ENCODE measurements at places on chromosomes 12 and 14.
A peak's percentile ranks its signal among the peaks of the same experiment; 100 is the strongest.

- DNase-seq = peak; percentile 73
Measured at GRCh38 chr12:40105265-40105514, 691 bp downstream of the SLC2A13 start.

DNA sequence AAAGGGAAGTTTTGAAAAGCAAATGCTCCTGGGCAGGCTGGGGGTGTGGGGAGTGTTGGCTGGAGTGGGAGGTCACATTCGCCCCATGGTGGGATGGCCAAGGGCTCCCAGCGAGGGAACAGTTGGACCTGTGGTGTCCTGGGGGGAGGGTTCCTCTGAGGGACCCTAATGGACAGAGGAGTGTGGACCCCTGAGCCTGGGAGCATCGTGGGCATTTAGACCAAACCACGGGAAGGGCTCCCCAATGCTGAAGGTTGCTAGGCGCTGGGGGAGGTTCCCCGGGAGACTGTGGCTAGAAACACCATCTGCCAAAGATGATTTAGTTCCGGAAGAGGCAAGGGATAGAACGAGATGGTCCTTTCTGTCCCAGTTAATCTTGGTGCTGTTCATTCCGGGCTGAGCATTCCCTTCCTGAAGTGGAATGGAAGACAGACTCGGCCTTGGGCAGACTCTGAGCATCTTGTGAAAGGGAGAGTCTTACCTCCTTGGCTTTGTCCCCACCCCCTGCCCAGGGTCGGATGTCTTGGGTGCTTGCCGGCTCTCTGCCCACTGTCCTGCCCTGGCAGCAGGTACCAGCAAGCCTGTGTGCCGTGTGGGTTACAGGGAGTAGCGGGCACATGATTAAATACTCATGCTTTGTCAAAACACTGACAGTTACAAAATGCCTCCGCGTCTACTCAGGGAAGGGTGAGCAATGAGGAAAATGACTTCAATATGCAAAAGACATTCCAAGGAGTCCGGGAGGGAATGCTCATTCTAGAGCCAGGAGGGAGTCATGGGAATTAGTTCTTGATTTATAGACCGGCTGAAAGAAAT is 215.9 kb downstream of the CACNA1C start:
- no peak for DNase-seq

GRCh38 chr14:105420974-105421674 is 1.5 kb downstream of the MTA1 start:
- no peak for DNase-seq

GRCh38 chr14:55336162-55336561 is 64.9 kb downstream of the FBXO34 start:
- DNase-seq = no peak

DNA sequence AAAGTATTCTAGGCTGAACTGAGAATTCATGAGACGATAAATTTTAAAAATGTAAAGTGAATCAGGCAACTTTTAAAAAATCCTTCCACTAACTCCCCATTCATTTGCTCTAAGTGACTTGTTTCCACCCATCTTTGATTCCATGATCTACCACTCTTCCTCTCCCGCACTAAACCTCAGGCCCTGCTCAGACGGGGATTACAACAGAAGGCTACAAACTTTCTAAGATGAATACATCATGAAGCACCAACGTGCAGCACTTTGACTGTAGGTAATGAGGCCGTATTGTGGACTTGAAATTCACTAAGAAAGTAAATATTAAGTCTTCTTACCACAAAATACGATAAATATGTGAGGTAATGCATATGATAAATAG is 30.0 kb downstream of the TMEM132D start:
- no peak for DNase-seq

GRCh38 chr14:65277580-65278270 is 134.8 kb upstream of the FUT8 start:
- DNase-seq = no peak

DNA sequence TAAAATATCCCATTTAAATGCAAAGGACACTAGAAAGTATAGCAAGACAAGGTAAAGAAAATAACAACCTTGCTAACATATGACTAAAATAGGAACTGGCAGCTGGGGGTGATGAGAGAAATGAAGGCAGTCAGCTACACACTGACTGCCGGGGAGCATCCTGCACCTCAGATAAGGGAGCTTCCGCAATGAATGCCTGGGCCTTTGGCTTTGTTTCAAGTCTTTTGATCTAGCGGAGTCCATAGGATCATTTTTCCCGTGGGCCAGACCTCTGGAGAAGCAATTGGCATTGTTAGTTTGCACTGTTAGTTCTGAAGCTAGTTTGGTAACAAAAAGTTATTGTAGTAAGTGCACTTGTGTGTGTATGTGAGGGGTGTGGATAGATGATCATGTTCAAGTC is 639.9 kb downstream of the DIO2 start:
- DNase-seq = no peak

GRCh38 chr12:64997858-64998257 is 123.2 kb downstream of the WIF1 start:
- DNase-seq = no peak

DNA sequence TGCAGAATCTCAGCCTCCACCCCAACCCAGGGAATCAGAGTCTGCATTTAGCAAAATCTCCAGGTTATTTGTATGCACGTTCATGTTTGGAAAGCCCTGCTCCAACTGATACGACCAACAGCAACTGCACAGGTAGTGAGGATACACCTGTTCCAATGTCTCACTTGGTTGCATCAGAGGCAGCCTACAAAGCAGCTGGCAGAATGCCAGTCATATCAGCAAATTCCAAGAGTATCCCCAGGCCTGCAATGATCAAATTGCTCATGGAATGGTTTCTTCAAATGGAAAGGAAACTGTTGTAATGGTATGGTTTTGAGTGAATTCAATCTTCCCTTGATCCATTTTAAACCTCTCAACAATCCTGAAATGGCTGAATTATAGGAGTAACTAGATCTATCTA is 75.4 kb downstream of the GRIP1 start:
- DNase-seq = no peak

DNA sequence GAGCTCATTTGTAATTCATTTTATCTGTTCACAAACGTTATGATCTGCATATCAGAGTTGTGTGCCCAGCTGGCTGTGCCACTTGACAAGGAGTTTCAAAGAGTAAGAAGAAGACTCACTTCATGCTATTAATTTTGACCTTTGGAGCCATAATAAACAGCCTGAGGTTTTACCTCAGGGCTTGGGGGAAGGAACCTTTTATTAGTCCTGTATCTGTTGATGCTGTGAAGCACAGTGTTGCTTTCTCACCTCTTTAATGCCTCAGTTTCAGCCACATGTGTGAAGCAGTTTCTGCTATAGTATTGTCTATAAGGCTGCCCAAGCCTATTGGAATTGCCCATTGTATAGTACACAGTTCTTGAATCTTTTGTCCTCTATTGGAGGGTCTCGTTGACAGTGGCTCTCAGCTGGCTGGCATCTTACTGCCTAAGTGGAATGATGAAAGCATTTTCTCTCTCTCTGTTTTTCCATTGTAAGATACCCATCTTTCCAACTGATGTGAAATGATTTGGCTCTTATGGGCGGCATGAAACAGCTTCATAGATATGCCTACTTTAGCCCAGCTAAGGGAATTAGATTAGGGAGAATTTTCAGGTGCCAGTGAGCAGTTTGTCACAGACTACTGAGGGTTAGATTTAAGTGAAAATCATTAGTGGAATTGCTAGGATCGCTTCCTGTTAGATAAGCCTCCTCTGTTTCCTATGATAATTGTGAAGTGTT is 34.7 kb downstream of the GPATCH2L start:
- DNase-seq = no peak

DNA sequence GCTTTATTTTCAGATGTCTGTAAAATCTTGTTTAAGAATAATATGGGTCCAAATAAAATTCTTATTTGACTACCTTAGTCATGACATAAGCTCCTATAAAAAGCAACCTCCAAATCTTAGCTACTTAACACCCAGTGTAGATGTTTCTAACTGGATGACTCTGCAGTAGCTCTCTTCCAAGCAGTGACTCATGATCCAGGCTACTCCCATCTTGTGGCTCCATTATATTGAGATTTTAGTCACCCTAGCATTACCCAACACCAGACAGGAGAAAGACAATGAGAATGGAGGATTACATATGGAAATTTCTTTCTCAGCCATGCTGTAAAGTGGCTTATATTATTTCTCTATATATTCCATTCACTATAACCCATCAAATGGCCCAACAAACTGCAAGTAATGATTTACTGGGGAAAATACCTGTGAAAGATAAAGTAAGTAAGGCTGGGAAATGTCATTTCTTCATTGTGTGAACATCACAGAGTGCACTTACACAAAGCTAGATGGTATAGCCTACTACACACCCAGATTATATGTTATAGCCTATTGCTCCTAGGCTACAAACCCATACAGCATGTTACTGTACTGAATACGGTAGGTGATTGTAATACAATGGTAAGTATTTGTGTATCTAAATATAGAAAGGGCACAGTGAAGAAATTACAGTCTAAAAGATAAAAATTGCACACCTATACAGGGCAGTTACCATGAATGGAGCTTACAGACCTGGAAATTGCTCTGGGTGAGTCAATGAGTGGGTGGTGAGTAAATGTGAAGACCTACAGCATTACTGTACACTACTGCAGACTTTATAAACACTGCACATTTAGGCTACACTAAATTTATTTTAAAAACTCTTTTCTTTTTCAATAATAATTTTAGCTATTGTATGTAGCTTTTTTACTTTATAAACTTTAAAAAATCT is 163.2 kb downstream of the DYRK2 start:
- DNase-seq = no peak

DNA sequence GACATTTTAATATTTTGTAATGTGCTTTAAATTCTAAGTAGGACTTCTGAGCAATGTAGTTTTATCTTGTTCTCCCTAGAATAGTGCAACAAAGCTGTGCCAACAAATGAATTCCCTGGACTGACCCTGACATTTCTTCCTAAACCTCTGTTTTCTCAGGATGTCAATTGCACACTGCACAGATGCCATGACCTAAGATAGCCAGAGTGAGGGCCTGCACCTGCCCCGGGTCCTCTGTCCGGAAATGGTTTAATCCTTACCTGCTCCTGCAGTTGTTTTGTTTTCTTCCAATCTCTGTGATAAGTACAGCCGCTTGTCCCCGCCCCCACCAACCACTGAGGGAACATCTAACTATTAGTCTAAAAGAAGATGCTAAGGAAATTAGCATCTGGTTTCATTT is 831.5 kb downstream of the GALC start:
- no peak for DNase-seq

GRCh38 chr12:27164330-27165040 is 79.6 kb upstream of the STK38L start:
- no peak for DNase-seq

- DNase-seq = no peak
Measured at GRCh38 chr14:73238941-73239340, 1.6 kb downstream of the PAPLN start.

- DNase-seq = no peak
Measured at GRCh38 chr14:74670726-74671411, 42.0 kb downstream of the AREL1 start.

DNA sequence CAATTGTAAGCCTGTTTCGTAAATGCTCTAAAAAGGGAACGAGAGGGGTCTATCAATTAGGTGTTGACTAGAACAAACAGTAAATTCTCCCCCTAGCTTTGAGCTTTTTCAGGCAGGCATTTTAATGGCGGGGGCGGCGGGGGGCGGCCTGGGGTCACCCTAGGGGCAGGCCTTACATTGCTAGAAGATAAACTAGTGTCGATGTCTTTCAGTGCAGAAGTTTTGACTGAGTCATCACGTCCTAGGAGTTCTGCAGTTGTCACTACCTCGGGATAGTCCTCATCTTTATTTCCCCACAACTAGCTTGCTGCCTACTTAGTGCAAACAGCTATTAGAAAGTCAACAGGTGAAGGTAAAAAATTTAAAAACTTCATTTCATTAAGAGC is 1.6 kb downstream of the ATP6V1D start:
- DNase-seq = no peak

DNA sequence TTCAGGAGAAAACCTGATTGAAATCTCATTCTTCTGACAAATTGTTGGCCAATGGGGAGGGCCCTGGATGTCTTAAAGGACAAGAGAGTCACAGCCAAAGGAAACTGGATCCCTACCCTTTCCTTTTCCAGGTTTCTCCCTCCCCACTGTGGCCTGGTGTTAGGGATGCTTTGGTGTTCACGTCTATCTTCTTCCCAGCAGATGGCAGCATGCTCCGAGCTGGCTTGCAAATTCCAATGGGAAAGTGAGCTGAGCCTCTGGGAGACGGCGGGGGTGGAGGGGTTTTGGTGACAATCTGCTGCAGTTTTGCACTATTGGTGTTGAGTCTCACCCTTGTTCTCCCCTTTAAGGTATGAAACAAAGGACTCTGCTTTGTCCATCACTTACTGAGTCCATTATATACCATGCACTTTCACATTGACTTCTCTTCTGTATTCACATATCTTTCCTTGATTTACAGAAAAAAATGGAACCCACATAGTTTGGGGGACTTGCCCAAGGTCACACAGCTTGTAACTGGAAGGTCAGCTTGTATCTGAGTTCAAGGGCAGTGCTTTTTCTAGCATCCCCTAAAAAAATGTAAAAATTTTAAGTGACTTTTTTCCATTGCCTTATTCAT is 39.3 kb downstream of the CCDC177 start:
- DNase-seq = no peak

- no peak for DNase-seq
Measured at GRCh38 chr12:121144416-121144914, 11.8 kb downstream of the P2RX7 start.

DNA sequence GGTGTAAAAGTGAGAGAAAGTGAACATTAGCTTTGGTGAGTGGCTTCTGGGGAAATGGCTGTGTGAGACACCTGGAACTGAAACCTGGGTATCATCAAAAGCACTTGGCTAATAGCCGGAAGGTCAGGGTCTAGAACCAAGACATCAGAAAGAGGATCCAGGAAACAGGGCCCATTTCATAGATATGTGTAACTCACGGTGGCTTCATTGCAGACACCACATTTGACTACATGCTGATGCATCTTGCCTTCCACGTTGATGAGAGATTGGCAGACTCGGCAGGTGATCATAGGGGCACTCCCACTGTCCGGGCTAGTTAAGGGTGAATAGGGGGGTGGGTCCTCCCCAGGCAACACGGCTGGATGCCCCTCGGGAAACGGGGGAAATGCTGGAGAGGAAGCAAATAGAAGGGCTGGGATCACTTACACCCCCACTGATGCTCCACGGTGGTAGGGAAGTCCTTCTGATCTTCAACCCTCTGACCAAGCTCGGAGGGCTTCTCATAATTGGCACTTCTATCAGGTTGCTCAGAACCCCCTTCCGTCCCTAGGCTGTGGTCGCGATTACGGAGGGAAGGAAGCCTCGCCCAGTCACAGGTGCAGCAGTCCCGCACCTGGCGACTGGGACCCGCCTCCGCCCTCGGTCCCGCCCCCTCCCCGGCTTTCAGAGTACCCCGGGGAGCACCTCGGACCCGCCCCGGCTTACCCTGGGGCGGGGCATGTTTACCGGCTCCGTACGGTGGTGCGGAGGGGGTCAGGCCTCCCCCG is 593 bp downstream of the PIP4P1 start:
- peak; percentile 75 for DNase-seq

GRCh38 chr14:34643361-34643760 is 13.4 kb upstream of the SNX6 start:
- no peak for DNase-seq

All from sciatic nerve (tissue), 2 donors.